Endothelial cell (in vitro differentiated cells): ENCODE measurements at places on chromosomes 11 and 22.
A peak's percentile ranks its signal among the peaks of the same experiment; 100 is the strongest.

GRCh38 chr11:67303132-67303834 is at the start of gene SSH3:
TSS of gene SSH3 (plus strand) at chr11:67303530. CDS start at chr11:67303626, 96 bp downstream.
- peaks cover 5% of the 10 kb centered on the region for H3K36me3 ChIP-seq
- peak within 1 kb of the TSS; percentile 37 for H3K4me3 ChIP-seq
- peaks cover 24% of the 10 kb centered on the region for H3K27me3 ChIP-seq

DNA sequence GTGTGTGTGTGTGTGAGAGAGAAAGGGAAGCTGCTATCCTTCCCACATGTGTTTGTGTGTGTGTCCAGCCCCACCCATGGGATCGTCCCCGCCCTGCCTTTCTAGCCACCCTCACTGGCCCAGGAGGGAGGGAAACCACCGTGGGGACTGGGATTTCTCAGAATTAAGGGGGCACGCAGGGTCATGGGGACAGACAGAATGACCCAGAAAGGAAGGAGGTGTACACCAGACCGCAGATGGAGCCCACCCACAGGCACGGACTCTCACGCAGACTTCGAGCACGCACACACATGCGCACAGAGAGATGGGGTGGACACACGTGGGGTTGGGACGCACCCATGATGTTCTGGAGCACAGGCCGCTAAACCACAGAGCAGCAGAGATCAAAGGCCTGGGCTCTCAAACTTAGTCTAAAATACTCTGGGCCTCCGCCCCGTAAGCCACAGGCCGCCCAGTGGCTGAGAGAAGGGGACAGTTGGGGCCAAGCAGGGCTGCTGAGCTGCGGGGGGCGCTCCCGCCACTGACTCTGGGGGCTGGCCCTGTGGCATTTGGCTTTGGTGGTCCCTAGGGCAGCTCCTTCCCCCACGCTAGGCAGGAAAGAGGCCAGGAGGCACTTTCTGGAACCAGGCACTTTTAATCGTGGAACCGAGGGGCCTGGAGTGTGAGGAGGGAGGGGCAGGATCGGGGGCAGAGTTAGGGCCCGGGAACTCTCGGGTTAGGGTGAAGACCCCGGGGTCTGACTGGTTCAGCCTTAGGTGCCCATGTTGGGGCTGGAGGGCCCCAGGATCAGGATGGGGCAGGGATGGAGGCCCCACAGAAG is 1.5 kb downstream of the IFITM5 start:
- no peak overlapping the region for H3K4me3 ChIP-seq
- peaks cover 5% of the 10 kb centered on the region for H3K4me1 ChIP-seq
- H3K27ac ChIP-seq: no peak overlapping the region
- peaks cover 2% of the 10 kb centered on the region for H3K27me3 ChIP-seq
- no peak for DNase-seq

GRCh38 chr11:112778091-112778876 is 182.9 kb upstream of the NCAM1 start:
- H3K27ac ChIP-seq: no peak overlapping the region
- H3K36me3 ChIP-seq: peaks cover 3% of the 10 kb centered on the region
- H3K4me3 ChIP-seq: no peak overlapping the region
- H3K4me1 ChIP-seq: peaks cover 11% of the 10 kb centered on the region
- H3K27me3 ChIP-seq: peaks cover 5% of the 10 kb centered on the region

- DNase-seq: no peak
- H3K4me1 ChIP-seq: peaks cover 28% of the 10 kb centered on the region
- no peak overlapping the region for H3K27ac ChIP-seq
- H3K27me3 ChIP-seq: peaks cover 10% of the 10 kb centered on the region
- H3K36me3 ChIP-seq: peaks cover 9% of the 10 kb centered on the region
These were observed 33.2 kb downstream of the PPP2R1B start for GRCh38 chr11:111733016-111733415.

DNA sequence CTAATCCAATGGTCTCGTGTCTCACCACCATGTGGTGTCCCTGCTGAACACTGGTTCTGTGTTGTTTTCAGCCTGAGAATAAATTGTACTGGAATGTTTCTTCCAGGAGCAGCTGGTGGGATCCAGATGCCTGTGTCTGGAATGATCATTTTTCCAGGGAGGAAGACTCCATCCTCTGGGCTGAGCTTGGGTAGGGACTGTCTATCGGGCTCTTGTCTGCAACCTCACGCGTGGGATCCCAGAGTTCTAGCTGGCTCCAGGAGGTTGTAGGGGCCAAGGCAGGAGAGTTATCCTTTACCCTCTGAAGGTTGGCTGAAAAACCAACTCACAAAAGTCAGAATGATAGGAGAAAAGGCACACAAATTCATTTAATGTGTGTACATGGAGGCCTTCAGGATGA is 144.1 kb upstream of the B3GAT1 start:
- H3K27ac ChIP-seq: no peak overlapping the region
- no peaks in the 10 kb centered on the region for H3K36me3 ChIP-seq
- no peaks in the 10 kb centered on the region for H3K27me3 ChIP-seq
- no peak overlapping the region for H3K4me3 ChIP-seq
- DNase-seq: no peak

DNA sequence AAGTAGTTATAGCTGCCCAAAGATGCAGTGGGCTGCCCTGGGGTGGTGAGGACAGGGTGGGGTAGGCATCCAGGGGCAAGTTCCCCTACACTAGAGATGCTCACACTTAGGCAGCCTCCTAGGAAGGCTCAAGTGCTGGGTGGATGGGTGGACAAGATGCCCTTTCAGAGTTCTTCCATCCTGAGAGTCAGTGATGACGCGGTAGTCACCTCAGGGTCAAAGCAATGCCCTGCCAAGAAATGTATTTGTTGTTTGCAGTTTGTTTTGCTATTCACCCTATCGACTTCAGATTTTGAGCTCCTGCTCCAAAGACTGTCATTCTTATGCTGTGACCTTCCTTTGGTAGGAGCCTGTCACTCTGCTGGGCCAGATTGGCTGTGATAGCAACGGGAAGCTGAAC is 18.9 kb downstream of the POLA2 start:
- H3K4me3 ChIP-seq: no peak overlapping the region
- no peak overlapping the region for H3K27ac ChIP-seq
- peaks cover 30% of the 10 kb centered on the region for H3K4me1 ChIP-seq
- no peaks in the 10 kb centered on the region for H3K27me3 ChIP-seq

- peaks cover 5% of the 10 kb centered on the region for H3K27me3 ChIP-seq
- H3K4me1 ChIP-seq: peaks cover 24% of the 10 kb centered on the region
- peak; percentile 46 for DNase-seq
These were observed 781 bp downstream of the SIDT2 start for GRCh38 chr11:117179048-117179999.

DNA sequence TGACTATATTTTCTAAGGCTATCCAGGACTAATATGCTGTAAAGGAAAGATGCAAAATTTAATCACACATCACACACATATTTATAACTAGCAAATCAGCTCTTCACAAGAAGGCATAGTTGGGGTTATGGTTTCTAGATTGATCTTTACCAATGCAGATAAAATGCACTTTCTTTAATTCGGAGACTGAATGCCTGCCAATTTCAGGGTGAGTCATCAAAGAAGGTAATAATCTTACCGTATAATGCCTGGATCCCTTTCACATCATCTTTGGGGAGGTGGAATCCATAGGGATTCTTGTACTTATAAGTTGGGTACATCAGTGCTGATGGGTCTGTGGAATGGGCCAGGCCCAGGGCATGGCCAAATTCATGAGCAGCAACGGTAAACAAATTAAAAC is 16.4 kb downstream of the MMP20 start:
- no peak for DNase-seq
- no peaks in the 10 kb centered on the region for H3K36me3 ChIP-seq
- no peaks in the 10 kb centered on the region for H3K27me3 ChIP-seq
- H3K4me3 ChIP-seq: no peak overlapping the region
- no peak overlapping the region for H3K27ac ChIP-seq

GRCh38 chr22:26550498-26551033 is 38.3 kb upstream of the TFIP11 start:
- no peaks in the 10 kb centered on the region for H3K27me3 ChIP-seq
- H3K4me1 ChIP-seq: peaks cover 10% of the 10 kb centered on the region
- H3K36me3 ChIP-seq: peaks cover 4% of the 10 kb centered on the region
- no peak for DNase-seq
- H3K4me3 ChIP-seq: no peak overlapping the region

DNA sequence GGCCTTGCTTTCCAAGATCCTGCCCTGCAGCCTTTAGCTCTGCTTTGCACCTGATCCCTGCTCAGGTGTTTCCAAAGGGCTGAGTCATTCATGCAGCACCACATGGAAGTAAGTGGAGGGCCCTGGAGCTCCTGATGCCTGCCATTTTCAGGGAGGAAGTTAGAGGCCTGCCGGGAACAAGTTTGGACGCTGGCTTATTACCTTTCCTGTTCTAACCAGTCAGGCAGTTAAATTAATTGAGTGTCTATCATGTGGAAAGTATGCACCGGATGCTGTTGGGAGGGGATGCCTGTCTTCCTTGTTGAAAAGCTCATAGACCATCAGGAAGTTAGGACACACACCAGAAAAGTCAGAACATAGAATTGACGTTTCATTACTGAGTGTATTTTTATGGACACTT is 73.7 kb upstream of the PLET1 start:
- no peak overlapping the region for H3K4me3 ChIP-seq
- peaks cover 10% of the 10 kb centered on the region for H3K27me3 ChIP-seq
- peaks cover 9% of the 10 kb centered on the region for H3K36me3 ChIP-seq
- H3K4me1 ChIP-seq: no peaks in the 10 kb centered on the region
- DNase-seq: no peak
- no peak overlapping the region for H3K27ac ChIP-seq

DNA sequence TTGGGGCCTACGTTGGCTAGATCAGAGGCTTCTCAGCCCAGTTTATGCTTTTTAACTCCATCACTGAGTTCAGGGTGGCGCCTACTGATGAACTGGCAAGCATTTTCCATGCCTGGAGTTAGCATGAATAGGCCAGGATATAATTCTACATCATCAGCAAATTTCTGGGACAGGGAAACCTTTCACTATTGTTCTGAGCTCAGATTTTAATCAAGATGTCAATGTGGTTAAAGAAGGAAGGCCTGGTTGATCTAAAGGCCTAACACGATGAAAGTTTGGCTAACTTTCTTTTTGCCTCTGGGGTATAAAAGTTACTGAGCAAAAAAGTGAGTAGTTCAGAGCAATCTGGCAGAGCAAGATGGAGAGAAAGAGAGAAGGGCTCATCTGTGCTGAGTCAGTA is 21.7 kb upstream of the IFITM3 start:
- H3K36me3 ChIP-seq: no peaks in the 10 kb centered on the region
- no peak overlapping the region for H3K4me3 ChIP-seq
- peaks cover 5% of the 10 kb centered on the region for H3K4me1 ChIP-seq
- H3K27me3 ChIP-seq: no peaks in the 10 kb centered on the region

- no peak overlapping the region for H3K27ac ChIP-seq
- no peak overlapping the region for H3K4me3 ChIP-seq
- DNase-seq: no peak
- H3K4me1 ChIP-seq: no peaks in the 10 kb centered on the region
- no peaks in the 10 kb centered on the region for H3K27me3 ChIP-seq
- H3K36me3 ChIP-seq: no peaks in the 10 kb centered on the region
These were observed 3.8 kb upstream of the SCGB1D1 start for GRCh38 chr11:62186195-62186594.

GRCh38 chr22:50536226-50536625 is 6.4 kb upstream of the TYMP start:
- no peak overlapping the region for H3K4me3 ChIP-seq
- no peak overlapping the region for H3K27ac ChIP-seq
- peaks cover 15% of the 10 kb centered on the region for H3K4me1 ChIP-seq
- no peaks in the 10 kb centered on the region for H3K36me3 ChIP-seq
- peaks cover 6% of the 10 kb centered on the region for H3K27me3 ChIP-seq
- no peak for DNase-seq

DNA sequence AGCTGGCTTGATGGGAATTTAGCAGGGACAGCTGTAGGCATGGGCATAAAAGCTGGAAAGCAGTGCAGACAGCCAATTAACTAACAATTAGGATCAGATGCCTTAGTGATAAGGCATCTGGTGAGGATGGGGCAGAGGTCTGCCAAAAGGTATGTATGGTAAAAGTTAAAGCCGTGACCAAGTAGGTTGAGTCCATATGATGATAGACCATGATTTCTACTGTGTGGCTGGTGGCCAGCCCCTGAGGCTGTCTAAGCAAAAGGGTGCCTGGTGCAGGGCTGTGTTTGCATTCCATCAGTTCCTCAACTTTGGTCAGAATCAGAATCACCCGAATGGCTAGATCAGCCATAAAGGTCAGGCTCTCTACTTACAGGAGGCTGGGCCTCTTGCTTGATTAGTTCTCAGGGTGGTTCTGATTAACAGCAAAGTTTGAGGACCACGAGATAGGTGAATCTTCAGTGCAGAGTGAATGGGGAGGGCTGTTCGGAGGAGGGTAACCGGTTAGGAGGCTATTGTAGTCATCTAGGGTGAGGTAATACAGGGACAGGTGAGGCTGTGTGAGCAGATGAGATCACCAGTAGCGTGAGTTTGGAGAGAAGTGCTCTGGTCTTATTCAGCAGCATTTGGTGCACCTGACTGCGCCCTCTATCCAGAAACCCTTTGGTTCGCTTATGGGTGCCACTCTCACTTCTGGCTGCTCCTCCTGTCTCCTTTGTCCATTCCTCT is 27.2 kb downstream of the PPFIBP2 start:
- no peak overlapping the region for H3K4me3 ChIP-seq
- no peaks in the 10 kb centered on the region for H3K36me3 ChIP-seq
- H3K4me1 ChIP-seq: peaks cover 3% of the 10 kb centered on the region
- no peak for DNase-seq
- H3K27me3 ChIP-seq: peaks cover 5% of the 10 kb centered on the region

DNA sequence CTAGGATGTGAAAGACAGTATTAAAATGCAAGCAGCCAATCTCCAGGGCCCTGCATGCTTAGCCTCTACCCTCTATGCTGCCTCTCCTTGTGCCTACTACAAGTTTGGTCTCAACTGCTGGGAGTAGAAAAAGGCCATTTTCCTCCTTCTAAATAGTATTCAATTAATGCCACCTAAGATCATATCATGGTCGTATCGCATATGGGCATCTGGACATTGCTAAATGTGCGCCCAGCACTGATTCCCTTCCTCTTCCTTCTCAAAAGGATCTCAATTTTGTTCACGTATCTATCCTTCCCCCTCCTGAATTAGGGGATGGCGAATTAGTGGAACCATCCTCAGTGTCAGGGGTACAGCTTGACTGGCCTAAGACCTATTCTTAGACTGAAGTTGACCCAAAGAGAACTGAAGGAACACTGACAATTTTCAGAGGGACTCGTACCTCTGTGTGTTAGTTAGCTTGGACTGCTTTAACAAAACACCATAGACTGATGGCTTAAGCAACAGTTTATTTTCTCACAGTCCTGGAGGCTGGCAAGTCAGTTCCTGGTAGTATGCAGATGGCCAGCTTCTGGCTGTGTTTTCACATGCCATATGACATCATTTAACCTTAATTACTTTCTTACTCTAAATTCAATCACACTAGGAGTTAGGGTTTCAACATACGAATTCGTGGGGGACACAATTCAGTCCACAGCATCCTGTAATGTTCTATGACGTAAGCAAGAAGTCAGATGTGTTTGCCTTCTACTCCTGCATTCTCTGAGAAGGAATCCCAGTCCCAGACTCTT is 8.5 kb upstream of the NUP50 start:
- H3K27me3 ChIP-seq: no peaks in the 10 kb centered on the region
- DNase-seq: no peak
- H3K36me3 ChIP-seq: peaks cover 11% of the 10 kb centered on the region
- H3K27ac ChIP-seq: no peak overlapping the region
- no peak overlapping the region for H3K4me3 ChIP-seq
